ENCODE measurements at places on chromosomes 7 and 10.

DNA sequence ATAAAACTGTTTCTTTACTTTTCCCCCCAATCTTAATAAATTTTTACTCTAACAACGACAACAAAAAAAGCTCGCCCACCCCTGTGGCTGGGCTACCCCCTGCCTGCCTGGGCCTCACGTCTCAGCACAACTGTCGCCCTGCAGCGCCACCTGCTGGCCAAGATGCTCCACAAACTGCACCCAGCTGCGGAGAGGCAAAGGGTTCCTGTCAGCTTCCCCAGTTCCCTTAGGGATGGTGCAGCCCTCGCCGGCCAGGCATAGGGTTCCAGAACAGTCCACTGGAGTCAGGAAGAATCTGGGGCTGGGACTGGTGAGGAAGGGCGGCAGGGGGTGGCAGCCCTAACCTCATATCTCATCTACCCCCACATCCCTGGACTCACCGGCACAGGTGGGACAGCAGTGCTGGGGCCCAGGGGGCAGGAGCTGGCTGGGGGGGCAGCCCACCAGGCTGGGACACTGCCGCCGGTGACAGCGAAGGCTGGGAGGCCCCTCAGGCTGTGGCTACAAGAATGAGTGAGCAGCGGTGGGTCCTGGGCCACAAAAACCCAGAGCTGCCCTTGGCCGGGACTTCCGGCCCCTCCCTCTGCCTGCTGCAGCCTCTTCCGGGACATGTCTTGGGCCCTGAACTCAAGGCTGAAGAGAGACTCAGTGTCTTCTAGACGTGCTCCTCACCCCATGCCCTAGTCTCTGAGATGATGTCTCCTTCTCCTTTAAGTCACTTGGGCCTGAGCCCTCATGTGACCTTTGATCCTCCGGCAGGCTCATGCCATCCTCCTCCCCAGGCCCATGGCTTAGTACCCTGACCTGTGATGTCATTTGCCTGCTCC lies 21.2 kb downstream of the ATP6V1F start:
- DNase-seq: peak; percentile 39

GRCh38 chr10:71093531-71093930 lies 118.8 kb upstream of the UNC5B start:
- no peak for DNase-seq

GRCh38 chr7:131365838-131366237 lies 38.2 kb downstream of the MKLN1 start:
- no peak for DNase-seq

DNA sequence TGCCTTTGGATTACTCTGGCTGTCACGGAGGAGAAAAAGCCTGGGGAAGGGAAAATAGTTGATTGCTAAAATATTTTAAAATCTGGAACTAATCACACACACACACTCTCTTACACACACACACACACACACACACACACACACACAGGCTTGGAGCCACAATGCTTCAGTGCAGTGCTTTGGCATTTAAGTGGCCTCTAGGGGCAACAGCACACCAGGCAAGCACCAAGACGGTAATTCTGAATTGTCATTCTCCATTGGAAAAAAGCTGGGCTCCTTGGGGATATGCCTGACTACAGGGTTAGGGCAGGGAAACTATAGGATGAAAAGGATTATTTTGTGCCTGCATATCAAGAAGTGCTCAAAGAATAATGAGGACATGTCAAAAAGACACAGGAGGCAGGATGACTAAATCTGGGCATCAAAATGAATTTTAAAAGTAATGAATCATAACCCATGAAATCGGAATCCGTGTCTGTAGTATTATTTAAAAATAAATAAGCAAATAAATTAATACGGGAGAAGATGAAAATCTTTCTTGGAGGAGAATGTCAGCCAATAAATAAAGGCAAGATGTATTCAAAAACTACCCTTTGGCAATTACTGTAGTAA lies 30.4 kb upstream of the DDC start:
- DNase-seq: peak; percentile 68

DNA sequence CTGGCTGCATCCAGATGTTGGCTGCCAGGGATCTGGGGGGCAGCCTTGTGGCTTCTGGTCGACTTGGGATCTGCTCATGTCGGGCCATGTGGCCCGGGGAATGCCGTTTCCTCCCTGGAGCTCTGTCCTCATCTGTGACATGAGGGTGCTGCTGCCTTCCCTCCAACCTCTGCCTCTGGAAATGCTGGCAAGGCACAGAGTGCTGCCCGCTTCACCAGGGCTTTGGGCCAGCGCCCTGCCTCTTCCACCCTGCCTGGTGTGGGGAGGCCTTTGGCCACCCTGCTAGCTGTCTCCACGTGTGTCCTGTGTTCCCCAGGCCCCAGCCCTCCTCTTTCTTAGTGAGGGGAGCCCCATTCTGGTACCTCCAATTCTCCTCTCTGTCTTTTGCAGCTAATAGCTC lies 5.8 kb upstream of the SMARCD3 start:
- no peak for DNase-seq

DNA sequence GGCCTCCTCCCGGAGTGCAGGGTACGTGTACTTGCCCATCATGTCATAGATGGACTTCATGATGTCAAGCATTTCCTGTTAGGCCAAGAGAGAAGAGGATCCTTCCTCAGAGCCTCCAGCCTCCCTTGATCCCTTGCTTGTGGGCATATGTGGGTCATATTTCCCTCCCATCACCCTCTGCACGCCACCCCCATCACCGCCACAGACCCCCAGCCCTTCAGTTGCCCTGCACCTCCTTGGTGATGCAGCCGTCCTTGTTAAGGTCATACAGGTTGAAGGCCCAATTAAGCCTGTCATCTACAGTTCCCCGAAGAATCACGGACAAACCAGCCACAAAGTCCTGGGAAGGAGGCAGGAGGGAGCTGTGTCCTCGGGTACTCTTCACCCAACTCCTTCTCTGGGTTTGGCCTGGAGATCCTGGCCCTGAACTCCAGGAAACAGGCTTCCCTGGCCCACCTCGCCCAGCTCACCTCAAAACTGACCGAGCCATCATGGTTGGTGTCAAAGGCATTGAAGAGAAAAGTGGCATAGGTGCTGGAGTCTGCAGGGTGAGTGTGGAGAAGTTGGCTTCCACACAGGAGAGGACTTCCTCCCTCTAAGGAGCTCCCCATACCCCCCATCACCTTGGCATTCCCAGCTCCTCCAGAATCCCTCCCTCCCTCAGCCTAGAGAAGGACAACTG lies 9.8 kb upstream of the OGA start:
- no peak for DNase-seq

GRCh38 chr10:101492205-101492604 lies 95.9 kb downstream of the POLL start:
- DNase-seq: peak; percentile 49

DNA sequence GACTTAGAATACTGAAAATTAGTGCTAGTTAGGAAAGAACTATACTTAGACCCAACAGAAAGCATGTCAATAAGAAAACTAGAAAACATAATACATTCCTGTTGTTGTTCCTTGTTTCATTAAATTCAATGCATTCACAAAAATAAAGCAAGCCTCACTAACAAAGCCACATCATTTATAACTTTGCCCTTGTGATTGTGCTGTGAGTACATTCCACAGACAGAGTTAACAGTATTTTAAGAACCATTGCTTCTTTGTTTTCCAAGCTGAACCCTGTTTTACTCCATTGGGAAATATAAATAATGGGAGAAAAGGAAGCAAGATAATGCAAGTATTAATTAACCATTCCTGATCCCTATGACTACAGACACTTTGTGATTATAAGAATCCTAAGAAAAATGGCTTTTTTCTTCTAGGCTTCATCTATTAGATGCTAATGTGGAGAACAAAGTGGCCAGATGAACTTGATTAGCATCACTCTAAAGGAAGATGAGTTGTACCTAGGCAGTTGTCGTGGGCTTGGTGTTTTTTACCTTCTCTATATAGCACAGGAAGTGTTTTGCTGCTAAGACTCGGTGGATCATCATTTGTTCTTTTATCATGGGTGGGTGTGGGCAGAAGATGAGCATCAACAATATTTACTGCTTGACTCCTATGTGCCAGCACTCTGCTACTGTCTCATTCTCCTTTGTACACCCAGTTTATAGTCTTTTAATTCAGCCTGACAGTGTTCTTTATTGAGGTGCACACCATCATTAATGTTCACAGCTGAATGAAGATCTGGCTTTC lies 34.2 kb upstream of the ZNRF2 start:
- no peak for DNase-seq

- peak; percentile 75 for DNase-seq
Measured at GRCh38 chr10:104580774-104581675, 60.1 kb upstream of the SORCS3 start.

- no peak for DNase-seq
Measured at GRCh38 chr10:33506838-33507661, 172.6 kb upstream of the NRP1 start.

DNA sequence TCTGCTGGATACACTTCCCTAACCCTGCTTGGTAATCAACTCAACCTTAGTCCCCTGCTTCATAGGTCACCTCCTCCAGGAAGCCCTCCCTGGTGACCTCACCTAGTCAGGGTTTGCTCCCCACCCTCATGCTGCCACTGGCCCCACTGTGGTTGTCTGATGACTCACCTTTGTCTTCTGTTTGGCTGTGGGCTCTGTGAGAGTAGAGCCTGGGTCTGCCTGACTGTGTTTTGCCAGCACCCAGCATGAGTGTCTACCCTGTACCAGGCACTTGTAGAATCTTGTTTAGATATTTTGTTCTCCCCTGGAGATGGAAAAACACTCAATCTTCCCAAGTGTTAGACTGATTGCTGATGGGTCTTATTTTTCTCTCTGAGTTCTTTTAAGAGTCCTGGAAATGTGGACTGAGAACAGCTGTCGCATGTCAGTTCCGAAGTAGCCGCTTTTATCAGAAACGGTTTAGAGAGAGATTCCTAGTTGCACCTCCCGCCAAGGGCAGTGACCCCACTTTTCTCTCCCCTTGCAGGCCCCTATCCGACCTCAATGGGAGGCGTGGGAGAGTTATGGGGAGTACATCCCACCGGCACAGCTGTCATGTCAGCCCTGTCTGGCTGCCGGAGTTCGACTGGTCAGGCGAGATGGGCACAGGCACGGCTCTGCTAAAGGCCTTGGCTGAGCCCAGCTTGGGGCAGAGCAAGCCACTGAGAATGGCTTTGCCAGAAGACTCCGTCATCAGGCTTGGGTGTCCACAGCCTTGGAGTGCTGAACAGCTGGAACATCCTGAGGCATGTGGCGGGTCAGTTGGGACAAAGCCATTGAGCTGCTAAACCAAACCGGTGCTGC lies 134.3 kb downstream of the GRK5 start:
- no peak for DNase-seq

GRCh38 chr10:103720328-103720963 lies 134.9 kb downstream of the SH3PXD2A start:
- no peak for DNase-seq

- DNase-seq: no peak
Measured at GRCh38 chr10:96176985-96177384, 46.9 kb downstream of the ZNF518A start.

DNA sequence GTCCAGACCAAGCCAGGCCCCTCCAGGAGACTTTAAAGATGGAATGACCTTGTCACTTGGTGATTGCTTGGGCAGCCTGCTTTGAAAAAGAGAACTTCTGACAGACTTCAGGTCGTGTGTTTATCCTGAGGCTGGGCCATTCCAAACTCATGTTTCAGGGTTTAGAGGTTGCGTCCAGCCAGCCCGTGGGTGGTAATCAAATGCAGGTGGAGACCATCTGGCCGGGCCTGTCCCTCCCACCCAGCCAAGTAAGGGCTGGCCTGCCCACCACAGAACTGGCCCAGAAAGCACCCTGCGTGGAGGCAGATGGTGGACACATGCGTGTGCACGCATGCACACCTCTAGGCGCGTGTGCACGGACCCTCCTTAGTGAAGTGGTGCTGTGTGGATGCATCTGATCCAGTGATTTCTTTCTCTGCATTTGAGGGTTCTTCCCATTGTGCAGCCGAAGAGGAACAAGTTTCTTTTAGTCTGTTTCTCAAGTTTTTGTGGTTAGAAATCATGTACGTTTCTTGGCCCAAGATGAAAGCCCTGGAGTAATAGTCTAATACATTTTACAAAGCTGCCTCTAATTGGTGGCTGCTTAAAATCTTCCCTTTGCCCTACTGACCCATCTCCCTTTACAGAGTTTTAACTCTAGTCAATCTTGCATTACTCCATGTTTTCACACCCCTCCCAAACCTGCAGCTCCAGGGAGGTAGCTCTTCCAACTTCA lies 43.0 kb downstream of the SUFU start:
- DNase-seq: no peak

DNA sequence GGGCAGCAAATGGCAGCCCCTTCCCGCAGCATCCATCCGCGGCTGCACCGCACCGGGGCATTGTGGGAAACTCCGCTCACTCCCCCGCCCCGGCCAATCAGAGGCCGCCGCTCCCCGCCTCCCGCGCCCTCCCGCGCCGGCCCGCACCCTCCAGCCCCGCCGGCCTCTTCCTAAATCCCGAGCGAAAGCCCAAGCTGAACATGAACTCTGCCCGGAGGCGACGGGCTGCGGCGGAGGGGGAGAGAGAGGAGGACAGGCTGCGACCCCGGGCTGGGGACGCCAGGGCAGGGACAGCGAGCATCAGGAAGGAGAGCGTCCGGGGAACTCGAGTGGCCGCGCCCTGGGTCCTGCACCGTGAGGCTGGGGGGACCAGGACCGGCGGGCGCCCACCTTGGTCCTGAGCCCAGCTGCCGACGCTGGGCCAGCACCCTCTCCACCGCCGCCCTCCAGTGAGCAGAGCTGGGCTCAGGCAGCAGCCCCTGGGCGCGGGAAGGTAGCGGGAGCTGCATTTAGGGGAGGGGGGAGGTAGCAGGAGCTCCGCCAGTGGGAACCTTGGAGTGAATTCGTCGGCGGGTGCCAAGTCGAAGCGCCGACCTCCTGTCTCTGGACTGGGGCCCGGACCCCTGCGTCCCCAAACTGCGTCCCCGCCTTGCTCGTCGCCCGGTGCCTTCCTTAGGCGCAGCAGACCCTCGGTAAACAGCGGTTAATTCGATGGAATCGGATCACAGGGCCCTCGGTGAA lies at the start of gene DGKI:
Gene DGKI (minus strand): TSS at position 148 of the 741 bp plus-strand sequence.
- DNase-seq: peak; percentile 70

GRCh38 chr10:42997151-42997848 lies 79.6 kb upstream of the RET start:
- DNase-seq: no peak

GRCh38 chr10:114821915-114822443 lies 399 bp downstream of the FHIP2A start:
- no peak for DNase-seq

- DNase-seq: no peak
Measured at GRCh38 chr7:127678337-127678736, 26.3 kb downstream of the SND1 start.
